Right lobe of liver (tissue), 6 donors: ENCODE measurements at places on chromosomes 16 and 17. TPM values are rescaled to one million over a fixed set of nuclear protein-coding genes. Genes with fewer than 3 reads are reported as not detected.

DNA sequence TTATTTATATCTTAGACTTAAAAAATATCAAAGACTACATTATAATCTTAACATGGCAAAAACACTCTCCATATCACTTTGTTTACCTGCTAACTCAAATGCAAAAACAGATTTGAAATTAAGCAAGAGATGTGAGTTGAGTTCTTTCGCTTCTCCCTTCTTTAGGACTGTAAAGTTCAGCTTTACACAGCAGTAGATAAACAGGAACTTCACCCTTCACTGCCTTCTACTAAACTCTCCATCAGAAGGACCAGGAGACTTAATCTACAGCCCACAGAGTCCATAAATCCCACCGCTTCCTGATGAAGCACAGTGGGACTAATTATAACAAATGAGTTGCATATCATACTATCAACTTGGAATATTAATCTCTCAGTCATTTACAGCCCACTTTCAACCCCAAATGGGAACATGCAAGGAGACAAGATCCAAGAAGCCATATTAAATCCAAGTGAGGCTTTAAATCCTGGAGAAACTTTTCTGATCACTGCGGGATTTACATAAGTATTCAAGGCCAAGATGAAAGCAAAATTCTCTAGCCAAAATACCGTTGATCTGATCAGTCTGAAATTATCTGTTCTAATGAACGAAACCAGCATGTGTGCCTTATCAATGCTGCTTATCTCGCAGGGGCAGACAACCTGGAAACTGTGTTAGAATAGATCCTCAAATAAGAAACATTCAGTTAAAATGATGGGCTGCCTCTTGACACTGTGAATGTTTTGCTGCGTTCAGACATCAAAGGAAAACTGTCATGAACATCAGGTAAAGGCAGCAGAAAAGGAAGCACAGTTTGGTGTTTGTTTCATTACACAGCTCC is 1.6 kb downstream of the AMFR start:
- DNase-seq, result no peak
- H3K4me1 ChIP-seq, result no peaks in the 10 kb centered on the region
- H3K4me3 ChIP-seq, result peak overlapping the region; percentile 98
- no peaks in the 10 kb centered on the region for H3K27me3 ChIP-seq
- peak overlapping the region; percentile 77 for H3K27ac ChIP-seq

- DNase-seq, result peak; percentile 37
- H3K4me3 ChIP-seq, result no peak overlapping the region
- no peak overlapping the region for H3K27ac ChIP-seq
Measured at GRCh38 chr16:68369697-68370580, 59.1 kb downstream of the PRMT7 start.

DNA sequence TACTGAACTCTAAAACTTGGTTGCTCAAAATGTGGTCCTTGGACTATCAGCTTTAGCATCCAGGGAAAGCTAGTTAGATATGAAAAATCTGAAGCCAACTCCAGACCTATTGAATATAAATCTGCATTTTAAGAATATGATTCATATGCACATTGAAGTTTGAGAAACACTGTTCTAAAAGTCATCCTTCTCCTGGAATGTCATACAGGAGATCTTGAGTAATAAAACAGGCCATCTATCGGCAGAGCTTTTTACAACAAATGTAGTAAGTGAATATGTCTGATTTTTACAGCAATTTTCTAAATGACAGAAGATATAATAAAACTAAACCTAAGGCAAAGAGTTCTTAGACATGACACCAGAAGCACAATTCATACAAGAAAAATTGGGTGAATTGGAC is 140.4 kb downstream of the PMP22 start:
- no peaks in the 10 kb centered on the region for H3K4me1 ChIP-seq
- H3K27ac ChIP-seq, result no peak overlapping the region
- no peaks in the 10 kb centered on the region for H3K36me3 ChIP-seq
- no peaks in the 10 kb centered on the region for H3K27me3 ChIP-seq

DNA sequence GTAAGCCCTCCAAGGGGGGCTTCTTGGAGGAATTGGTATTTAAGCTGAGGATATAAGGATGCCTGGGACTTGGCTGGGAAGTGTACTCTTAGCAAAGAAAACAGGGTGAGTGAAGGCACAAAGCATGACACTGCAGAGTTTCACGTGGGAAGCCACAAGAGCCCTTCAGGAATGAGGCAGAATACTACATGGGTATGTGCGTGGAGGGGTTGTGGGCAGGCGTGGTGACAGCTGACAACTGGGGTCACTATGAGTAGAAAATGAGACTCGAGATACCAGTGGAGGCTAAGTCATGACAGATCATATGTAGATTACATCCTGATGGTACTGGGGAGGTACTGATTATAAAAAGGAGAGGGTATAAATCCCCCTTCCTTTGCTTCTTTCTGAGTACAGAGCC is 78.1 kb upstream of the XYLT1 start:
- no peak overlapping the region for H3K4me3 ChIP-seq
- H3K27me3 ChIP-seq, result no peaks in the 10 kb centered on the region
- no peaks in the 10 kb centered on the region for H3K4me1 ChIP-seq
- H3K27ac ChIP-seq, result no peak overlapping the region
- no peaks in the 10 kb centered on the region for H3K36me3 ChIP-seq

GRCh38 chr16:9489835-9490467 is 398.5 kb downstream of the HAPSTR1 start:
- no peaks in the 10 kb centered on the region for H3K4me1 ChIP-seq
- no peaks in the 10 kb centered on the region for H3K36me3 ChIP-seq
- no peaks in the 10 kb centered on the region for H3K27me3 ChIP-seq
- DNase-seq, result no peak
- H3K27ac ChIP-seq, result no peak overlapping the region
- no peak overlapping the region for H3K4me3 ChIP-seq

DNA sequence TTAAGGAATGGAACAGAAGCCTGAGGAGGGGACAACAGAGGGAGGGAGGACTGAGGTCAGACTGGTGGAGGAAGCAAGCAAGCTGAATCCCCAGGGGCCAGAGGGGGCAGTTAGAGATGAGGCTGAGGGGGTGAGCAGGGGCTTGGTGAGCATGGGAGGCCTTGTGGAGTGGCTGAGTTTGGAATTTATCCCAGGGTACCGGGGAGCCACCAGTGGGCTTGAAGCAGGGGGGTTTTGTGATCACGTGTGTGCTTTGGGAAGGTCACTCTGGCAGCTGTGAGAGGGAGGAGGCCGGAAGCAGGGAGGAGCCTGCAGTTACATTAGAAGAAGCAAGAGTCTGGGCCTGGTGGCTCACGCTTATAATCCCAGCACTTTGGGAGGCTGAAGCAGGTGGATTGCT is 9.8 kb upstream of the CTCF start:
- H3K27ac ChIP-seq, result no peak overlapping the region
- DNase-seq, result no peak
- H3K27me3 ChIP-seq, result no peaks in the 10 kb centered on the region
- no peaks in the 10 kb centered on the region for H3K4me1 ChIP-seq
- H3K4me3 ChIP-seq, result no peak overlapping the region
- no peaks in the 10 kb centered on the region for H3K36me3 ChIP-seq

- no peaks in the 10 kb centered on the region for H3K27me3 ChIP-seq
- H3K36me3 ChIP-seq, result no peaks in the 10 kb centered on the region
- H3K4me3 ChIP-seq, result no peak overlapping the region
- no peaks in the 10 kb centered on the region for H3K4me1 ChIP-seq
Measured at GRCh38 chr16:17380613-17381012, 90.1 kb downstream of the XYLT1 start.

GRCh38 chr17:81884520-81884919 is 6.9 kb downstream of the ALYREF start:
- no peaks in the 10 kb centered on the region for H3K4me1 ChIP-seq
- H3K36me3 ChIP-seq, result peaks cover 4% of the 10 kb centered on the region
- no peak overlapping the region for H3K27ac ChIP-seq
- no peak overlapping the region for H3K4me3 ChIP-seq
- DNase-seq, result no peak
- no peaks in the 10 kb centered on the region for H3K27me3 ChIP-seq

DNA sequence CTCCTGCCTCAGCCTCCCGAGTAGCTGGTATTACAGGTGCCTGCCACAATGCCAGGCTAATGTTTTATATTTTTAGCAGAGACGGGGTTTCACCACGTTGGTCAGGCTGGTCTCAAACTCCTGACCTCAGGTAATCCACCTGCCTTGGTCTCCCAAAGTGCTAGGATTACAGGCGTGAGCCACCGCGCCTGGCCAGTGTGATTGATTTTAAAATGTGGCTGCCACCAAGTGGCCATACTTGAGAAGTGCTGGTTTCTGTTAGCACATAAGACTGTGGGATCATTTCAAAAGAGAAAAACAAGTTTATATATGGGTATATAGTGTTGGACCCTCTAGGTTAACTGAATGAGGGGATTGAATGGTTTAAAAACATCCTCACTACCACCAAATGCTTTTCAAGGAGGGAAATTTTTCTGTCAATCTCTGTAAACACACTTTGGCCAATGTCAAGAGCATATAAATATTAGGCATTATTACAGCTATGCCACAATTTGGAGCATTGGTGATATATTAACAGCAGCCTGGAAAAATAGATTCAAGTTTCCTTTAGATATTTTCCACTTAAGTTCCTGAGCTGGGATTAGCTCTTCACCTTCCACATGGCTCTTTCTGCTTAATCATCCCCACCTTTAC is 13.5 kb upstream of the DHRS13 start:
- no peaks in the 10 kb centered on the region for H3K4me1 ChIP-seq
- peaks cover 92% of the 10 kb centered on the region for H3K36me3 ChIP-seq
- H3K27ac ChIP-seq, result no peak overlapping the region
- no peaks in the 10 kb centered on the region for H3K27me3 ChIP-seq

DNA sequence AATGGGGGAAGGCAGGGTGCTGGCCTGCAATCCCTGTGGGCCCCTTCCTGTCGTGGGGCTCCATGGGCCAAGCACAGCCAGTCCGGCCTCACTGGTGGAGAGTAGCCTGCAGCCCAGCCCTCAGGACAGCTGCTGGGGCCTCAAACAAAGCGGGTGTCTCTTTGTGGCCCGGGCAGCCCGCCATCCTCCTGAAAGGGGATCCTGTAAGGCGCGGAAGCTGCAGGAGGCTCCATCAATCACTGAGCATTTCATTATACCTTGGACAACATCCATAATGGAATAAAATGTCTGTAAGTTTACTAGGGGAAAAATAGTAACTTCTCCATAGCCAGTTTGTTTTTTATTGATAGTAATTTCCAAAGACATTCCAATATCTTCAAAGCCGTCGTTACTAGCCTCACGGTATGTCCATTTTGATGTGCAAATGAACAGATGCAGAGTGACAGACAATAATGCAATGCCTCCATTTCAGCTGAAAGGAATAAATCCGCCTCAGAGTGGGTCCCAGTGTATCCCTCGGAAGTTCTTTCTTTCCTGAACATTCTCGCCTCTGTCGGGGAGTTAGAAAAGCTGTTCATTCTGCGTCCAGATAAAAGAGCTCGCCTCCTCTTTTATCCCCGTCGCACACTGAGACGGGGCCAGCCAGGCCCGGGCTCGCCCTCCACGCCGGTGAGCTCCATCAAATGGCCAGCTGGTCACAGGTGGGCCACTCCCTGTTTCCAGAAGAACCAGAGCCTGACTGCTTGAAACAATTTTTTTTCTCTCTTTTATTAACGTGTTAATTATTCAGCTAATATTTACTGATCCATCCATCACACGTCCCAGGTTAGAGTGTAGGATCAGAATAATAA is 14.4 kb downstream of the WSCD1 start:
- H3K4me3 ChIP-seq, result no peak overlapping the region
- no peak overlapping the region for H3K27ac ChIP-seq
- H3K4me1 ChIP-seq, result no peaks in the 10 kb centered on the region
- H3K27me3 ChIP-seq, result no peaks in the 10 kb centered on the region

DNA sequence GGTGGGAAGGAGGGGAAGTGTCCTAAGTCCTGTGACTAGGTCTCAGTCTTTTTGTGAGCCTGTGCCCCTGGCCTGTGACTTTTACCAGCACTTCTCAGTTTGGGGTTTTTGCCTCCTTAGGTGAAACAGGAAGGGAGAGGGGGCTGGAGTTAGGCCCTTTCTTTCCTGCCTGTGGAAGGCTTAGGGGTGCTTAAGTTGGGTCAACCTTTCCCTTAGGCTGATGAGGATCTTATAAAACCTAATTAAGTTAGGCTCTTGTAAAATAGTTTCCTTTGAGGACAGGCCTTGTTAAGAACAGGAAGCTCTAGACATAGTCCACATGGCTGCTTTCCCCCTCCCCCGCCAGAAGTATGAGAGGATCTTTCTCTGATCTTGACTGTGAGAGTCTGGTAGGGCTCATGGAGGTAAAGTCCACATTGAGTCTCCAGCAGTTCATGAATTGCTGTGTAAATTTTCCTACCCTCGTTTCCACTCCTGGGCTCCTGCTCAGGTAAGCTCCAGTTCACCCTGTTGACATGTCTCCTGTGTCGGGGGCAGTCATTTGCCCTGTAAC is 17.0 kb upstream of the DNASE1 start:
- H3K4me1 ChIP-seq, result peaks cover 8% of the 10 kb centered on the region
- no peak overlapping the region for H3K27ac ChIP-seq
- no peaks in the 10 kb centered on the region for H3K36me3 ChIP-seq
- DNase-seq, result no peak
- H3K27me3 ChIP-seq, result no peaks in the 10 kb centered on the region

DNA sequence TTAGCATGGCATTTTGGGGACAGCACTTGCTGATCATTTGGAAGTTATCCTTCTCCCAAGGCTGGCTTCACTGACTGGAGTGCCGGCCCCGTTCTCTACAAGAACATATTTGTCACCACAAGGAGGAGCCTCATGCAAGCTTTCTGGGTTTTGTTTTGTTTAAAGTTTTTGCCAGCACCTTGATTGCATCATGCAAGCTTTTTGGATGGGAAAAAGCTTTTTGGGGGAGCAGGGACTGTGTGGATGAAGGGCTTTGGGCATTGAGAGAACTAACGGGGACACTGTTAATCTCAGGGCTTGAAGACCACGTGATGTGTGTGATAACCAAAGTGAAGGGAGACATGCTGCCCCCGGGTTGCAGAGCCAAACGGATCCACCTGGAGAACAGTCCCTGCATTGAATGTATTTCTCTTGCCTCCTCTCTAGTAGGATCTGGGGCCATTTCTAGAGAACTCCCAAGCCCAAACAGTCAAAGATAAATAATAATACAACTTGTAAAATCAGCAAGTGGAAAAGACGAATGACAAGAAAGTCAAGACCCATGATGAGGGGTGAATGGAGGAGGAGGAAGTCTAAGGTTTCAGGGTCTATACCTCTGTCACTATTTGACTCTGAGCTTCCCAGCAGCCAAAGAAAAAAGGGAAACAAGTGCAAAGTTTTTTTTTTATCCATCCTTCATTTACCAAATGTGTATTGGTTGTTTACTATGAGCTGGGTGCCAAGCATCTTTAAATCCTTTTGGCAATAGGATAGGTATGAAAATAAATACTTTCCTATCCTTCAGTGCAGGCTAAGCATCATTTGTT is 17.2 kb downstream of the TMEM114 start:
- no peaks in the 10 kb centered on the region for H3K36me3 ChIP-seq
- no peaks in the 10 kb centered on the region for H3K27me3 ChIP-seq
- H3K4me3 ChIP-seq, result no peak overlapping the region
- DNase-seq, result no peak
- H3K27ac ChIP-seq, result no peak overlapping the region
- H3K4me1 ChIP-seq, result no peaks in the 10 kb centered on the region

GRCh38 chr16:62386411-62386810 is 350.2 kb upstream of the CDH8 start:
- no peaks in the 10 kb centered on the region for H3K36me3 ChIP-seq
- no peak overlapping the region for H3K27ac ChIP-seq
- no peak for DNase-seq
- H3K4me3 ChIP-seq, result no peak overlapping the region

Gene CNGB1
- not detected for total RNA-seq

Gene RARA
- 19.7 TPM for total RNA-seq

Gene HEXIM2
- total RNA-seq, result 4.3 TPM

Gene PIMREG
- total RNA-seq, result not detected

Gene GALR2
- total RNA-seq, result not detected
